ENCODE measurements at places on chromosomes 7 and 10.

DNA sequence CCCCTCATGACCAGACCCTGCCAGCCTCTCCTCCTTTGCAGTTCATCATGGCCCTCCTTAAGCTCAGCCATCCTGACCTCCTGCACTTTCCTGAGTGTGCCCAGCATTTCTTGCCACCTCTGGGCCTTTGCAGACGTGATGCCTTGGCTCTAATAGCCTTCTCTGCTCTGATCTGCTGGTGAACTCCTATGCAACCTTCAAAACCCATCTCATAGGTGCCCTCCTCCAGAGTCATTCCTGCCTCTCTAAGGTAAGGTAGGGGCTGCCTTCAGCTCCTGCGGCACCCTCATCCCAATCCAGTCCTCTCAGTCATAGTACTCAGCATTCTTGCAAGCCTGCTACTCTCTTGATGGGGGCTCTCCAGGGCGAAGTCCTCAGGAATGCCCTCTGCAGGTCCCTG, 19.3 kb upstream of the ELN start:
- no peak for DNase-seq

DNA sequence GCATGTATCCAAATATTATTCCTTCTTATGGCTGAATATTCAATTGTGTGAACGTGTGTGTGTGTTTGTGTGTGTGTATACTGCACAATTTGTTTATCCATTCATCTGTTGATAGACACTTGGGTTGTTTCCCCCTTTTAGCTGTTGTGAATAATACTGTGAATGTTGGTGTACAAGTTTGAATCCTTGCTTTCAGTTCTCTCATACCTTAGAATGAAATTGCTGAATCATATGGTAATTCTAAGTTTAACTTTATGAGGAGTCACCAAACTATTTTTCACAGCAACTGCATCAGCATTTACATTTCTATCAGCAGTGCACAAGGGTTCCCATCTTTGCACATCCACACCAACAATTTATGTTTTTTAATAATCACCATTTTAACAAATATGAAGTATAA, 86.9 kb upstream of the GATAD1 start:
- no peak for DNase-seq

DNA sequence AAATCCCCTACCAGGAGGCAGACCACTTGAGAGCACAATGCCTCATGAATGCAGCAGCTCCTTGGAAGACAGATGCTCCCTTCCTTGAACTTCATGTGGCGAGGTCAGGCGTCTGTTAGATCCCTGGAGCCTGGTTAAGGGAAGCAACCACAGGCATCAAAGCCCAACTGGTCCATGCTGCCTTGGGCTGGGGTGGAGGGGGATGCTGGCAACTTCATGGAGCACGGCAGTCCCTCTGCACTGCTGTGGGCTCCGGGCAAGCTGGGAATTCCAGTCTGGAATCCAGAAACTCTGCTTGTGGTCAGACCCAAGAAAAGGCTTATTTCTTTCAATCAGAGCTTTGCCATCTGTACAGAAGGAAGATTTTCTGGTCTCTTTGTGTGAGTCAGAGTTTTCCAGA, 130.4 kb downstream of the PFKFB3 start:
- no peak for DNase-seq

DNA sequence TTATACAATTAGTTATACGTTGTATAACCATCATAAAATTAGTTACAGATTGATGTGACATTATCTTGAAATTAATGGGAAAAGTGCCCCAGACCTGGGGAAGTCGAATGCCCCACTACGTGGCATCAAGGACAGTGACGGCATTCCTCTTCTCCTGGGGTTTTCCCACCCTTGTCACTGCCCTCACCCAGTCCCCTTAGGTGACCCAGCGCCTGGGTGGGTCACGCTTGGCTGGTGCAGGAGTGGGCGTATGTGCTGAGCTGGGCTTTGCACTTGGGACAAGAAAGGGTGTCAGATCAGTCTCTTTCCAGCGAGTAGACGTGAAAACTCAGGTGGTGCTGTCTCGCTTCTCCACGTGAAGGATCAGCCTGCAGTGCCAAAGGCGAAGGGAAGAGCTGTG, 7.6 kb downstream of the FOXK1 start:
- DNase-seq: no peak

DNA sequence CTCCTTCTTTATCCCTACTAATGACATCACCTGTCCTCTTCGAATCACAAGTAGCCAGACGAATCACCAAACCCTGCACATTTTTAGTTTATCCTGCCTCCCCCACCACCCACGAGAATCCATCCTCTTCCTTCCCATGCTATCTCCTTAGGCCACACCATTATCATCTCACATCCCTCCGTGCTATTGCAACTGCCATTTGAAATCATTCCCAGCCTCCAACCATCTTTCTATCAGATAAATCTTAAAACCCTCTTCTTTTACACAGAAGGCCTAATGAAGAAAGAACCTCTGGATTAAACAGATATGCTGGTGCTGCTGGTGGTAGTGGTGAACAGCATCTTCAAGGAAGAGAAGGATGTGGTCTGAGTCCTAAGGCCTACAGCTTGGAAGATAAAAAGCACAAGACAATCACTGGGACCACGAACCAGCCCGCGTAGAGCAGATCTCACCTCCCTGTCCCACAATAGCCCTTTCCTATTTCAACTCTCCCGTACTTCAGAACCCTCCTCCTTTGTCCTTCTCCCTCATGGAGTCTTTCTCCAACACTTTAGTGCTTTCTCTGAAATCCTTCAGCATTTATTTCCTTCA, 403.1 kb downstream of the SFMBT2 start:
- no peak for DNase-seq

All from stimulated activated CD4-positive, alpha-beta T cell treated with anti-CD3 and anti-CD28 coated beads, Interleukin-2, amount 100 ng/mL, for 4 hours (primary cell).